ENCODE measurements at places on chromosomes 7 and 10. TPM values are rescaled to one million over a fixed set of nuclear protein-coding genes. Genes with fewer than 3 reads are reported as not detected.

- H3K27ac ChIP-seq: no peak overlapping the region
- H3K4me1 ChIP-seq: peaks cover 22% of the 10 kb centered on the region
- DNase-seq: no peak
- peaks cover 13% of the 10 kb centered on the region for H3K27me3 ChIP-seq
Observed at GRCh38 chr10:43569681-43570080, 4.7 kb downstream of the ZNF239 start.

GRCh38 chr7:90692947-90693346, 96.8 kb downstream of the CDK14 start:
- no peaks in the 10 kb centered on the region for H3K27me3 ChIP-seq
- no peak overlapping the region for H3K27ac ChIP-seq
- DNase-seq: no peak
- peaks cover 16% of the 10 kb centered on the region for H3K4me1 ChIP-seq

GRCh38 chr7:107090457-107090856, 46.0 kb downstream of the PRKAR2B start:
- DNase-seq: peak; percentile 21
- H3K36me3 ChIP-seq: no peaks in the 10 kb centered on the region
- H3K27ac ChIP-seq: no peak overlapping the region
- H3K4me1 ChIP-seq: peaks cover 27% of the 10 kb centered on the region
- H3K4me3 ChIP-seq: no peak overlapping the region

GRCh38 chr10:74822521-74823089, 3.8 kb upstream of the KAT6B start:
- peaks cover 34% of the 10 kb centered on the region for H3K4me1 ChIP-seq
- H3K27ac ChIP-seq: no peak overlapping the region
- peaks cover under 1% of the 10 kb centered on the region for H3K36me3 ChIP-seq
- no peak for DNase-seq

GRCh38 chr7:91811641-91812040, 68.9 kb downstream of the MTERF1 start:
- no peak overlapping the region for H3K4me3 ChIP-seq
- DNase-seq: no peak
- peaks cover 9% of the 10 kb centered on the region for H3K27me3 ChIP-seq
- no peak overlapping the region for H3K27ac ChIP-seq
- H3K4me1 ChIP-seq: no peaks in the 10 kb centered on the region

DNA sequence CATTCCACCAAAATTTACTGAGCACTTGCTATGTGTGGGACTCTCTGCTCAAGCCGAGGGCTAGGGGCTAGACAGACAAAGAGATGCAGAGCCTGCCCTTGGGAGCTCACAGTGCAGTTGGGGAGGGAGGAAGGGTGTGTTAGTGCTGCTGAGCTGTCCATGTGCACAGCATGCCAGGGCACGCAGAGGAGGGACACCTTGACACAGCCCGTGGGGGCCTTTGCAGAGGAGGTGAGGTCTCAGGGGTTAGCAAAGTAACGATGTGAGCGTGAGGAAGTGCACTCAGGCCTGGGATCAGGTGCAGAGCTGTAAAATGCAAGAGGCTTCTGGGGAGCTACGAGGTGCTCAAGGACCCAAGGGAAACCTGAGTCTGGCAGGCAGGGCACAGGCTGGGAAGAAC, 16.3 kb downstream of the PRKCQ start:
- DNase-seq: no peak
- H3K36me3 ChIP-seq: no peaks in the 10 kb centered on the region
- peaks cover 21% of the 10 kb centered on the region for H3K4me1 ChIP-seq

DNA sequence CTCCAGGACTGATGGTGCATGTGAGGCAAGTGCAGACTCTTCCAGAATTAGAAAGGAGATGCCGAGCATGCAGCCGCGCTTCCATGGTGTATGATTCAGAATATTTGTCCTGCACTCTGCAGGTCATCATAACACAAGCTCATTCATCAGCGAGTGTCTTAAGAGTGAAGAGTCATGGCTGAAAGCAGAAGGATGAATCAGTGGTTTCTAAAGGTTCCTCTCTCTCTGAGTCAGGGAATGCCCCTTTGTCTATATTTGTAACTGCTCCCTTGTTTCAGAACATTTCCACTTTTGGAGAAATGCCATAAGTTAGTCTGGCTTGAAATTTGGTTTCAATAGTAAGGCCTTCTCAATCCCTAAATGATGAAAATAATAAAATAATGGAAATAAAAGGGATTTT, 52.3 kb downstream of the HECW1 start:
- H3K27ac ChIP-seq: no peak overlapping the region
- no peak overlapping the region for H3K4me3 ChIP-seq
- H3K27me3 ChIP-seq: no peaks in the 10 kb centered on the region
- no peak for DNase-seq

GRCh38 chr10:17731331-17732020, 20.5 kb upstream of the TMEM236 start:
- no peak for DNase-seq
- H3K27me3 ChIP-seq: no peaks in the 10 kb centered on the region
- peak overlapping the region; percentile 9 for H3K27ac ChIP-seq
- no peaks in the 10 kb centered on the region for H3K4me1 ChIP-seq
- H3K36me3 ChIP-seq: no peaks in the 10 kb centered on the region

CLCN1 gene
- total RNA-seq: 0.23 TPM

BET1 gene
- 26.7 TPM for total RNA-seq

GSTO2 gene
- 17.6 TPM for total RNA-seq

GIMAP7 gene
- total RNA-seq: 0.37 TPM

ADRB1 gene
- total RNA-seq: 0.35 TPM

ASAH2B gene
- 8.6 TPM for total RNA-seq
